ENCODE measurements at places on chromosomes 3 and 15.

DNA sequence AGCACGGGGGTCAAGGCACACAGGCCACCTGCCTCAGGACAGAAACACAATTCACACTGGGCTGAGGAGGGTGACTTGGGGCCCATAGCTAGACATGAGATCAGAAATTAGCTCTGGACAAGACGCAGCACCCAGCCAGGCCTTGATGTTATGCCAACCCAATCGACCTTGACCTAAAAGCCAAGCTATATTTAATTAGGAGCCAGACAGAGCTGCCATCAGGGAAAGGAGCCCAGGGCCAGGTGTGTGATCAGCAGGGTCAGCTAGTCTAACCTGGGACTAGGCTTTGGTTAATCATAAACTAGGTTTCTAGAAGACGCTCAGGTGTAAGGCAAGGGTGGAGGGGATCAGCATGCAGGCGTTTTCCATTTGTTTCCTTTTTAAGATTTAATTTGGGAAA, 23.9 kb upstream of the SLC25A36 start:
- no peak for DNase-seq

DNA sequence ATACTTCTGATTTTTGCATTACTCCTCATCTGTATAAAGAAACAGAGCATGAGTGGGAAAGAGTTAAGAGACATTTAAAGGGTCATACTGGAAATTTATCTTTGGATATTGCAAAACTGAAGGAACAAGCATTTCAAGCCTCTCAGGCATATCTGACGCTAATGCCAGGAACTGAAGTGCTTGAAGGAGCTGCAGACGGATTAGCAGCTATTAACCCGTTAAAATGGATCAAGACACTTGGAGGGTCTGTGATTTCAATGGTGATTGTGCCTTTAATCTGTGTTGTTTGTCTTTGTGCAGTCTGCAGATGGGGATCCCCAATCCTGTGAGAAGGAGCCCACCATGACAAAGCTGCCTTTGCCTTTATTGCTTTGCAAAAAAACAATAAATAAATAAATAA, 202.5 kb upstream of the UBE3A start:
- DNase-seq, result no peak

DNA sequence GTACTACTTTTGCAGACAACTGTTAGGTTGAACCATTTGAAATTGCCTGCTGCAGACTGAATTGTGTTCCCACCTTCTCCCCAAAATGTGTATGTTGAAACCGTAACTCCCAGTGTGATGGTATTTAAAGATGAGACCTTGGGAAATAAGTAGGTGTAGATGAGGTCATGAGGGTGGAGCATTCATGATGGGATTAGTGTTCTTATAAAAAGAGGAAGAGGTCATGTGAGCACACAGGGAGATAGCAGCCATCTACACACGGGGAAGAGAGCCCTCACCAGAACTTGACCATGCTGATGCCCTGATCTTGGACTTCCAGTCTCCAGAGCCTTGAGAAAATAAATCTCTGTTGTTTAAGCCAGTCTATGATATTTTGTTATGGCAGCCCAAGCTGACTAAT, 17.4 kb upstream of the FHIT start:
- no peak for DNase-seq

- no peak for DNase-seq
These were observed 18.2 kb upstream of the PRKCI start for GRCh38 chr3:170204023-170204472.
